Panc1 (cell line): ENCODE measurements at places on chromosomes 1 and 21. TPM values are rescaled to one million over a fixed set of nuclear protein-coding genes. Genes with fewer than 3 reads are reported as not detected.

- H3K4me3 ChIP-seq, result no peak overlapping the region
- H3K27me3 ChIP-seq, result no peaks in the 10 kb centered on the region
Observed at GRCh38 chr21:27725916-27726315, 759.0 kb upstream of the ADAMTS5 start.

DNA sequence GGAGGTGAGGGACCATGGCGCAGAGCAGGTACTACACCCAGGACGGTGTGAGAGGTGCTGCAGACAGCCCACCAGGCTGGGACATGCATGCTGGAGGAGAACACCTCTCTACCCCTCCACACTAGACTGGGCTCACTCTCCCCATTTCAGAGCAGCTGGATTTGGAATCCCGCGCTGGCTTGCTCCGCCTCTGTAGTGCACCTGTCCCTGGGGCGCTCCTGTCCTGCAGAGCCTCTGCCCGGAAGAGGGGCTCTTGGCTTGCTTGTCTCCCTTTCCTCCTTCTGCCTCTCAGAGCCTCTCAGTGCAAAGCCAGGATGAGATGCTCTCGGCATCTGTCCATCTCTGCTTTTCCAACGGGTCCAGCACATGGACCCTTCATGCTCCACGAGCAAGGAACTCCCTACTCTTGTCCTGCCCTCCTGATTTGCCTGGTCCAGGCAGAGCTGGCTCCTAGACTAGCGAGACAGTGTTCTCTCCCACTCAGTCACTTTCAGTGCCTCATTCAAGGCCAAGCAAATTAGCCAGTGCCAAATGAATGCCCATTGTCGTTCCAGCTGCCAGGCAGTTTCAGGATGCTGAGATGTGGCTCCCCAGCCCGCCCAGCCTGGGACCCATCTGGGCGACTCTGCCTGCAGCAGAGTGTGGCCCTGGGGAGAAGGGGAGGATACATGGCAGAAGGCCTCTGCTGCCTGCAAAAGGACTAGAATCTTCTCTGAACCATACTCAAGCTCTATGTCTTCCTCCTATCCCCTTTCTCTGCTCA, 33.7 kb downstream of the CDCA8 start:
- H3K36me3 ChIP-seq, result no peaks in the 10 kb centered on the region
- H3K4me3 ChIP-seq, result no peak overlapping the region
- no peak for DNase-seq
- no peaks in the 10 kb centered on the region for H3K27me3 ChIP-seq
- H3K27ac ChIP-seq, result no peak overlapping the region

DNA sequence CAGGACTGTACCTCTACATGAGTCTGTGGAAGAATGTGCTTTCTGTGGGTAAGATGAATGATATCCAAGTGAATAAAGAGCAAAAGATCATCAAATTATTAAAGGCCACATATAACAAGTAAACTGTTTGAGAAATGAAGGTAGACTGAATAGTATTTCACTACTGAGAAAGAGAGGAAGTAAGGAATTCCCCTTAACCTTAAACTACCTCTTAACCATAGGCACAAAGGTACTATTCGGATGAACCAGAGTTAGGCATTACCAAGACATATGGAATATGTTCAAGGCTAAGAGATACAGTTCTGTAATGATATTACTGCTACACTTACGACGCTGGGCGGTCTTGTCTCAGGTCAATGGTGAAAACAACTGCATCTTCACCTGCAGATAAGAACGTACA, 25.5 kb downstream of the DCAF8 start:
- H3K36me3 ChIP-seq, result peaks cover 36% of the 10 kb centered on the region
- no peak for DNase-seq
- no peak overlapping the region for H3K4me3 ChIP-seq

DNA sequence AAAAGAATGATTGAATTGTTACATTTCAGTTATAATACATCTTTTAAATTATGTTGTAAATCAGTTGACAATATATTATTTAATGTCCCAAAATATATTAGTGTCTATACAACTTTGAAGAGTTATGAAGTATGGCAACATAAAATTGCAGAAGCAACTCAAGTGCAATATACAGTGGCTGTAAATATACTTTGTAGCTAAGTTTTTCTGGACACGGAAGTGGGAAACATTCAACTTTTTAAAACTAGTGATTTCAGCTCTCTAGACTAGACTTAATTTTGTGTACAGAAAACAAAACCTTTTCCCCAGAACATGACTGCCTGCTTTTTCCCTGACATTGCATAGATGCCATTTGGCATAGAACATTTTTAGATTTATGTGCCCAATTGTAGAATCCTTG, 29.5 kb upstream of the ABCG1 start:
- no peaks in the 10 kb centered on the region for H3K36me3 ChIP-seq
- DNase-seq, result no peak
- no peaks in the 10 kb centered on the region for H3K4me1 ChIP-seq
- H3K4me3 ChIP-seq, result no peak overlapping the region
- no peaks in the 10 kb centered on the region for H3K27me3 ChIP-seq
- no peak overlapping the region for H3K27ac ChIP-seq

TYW3 gene
- 20.0 TPM for total RNA-seq

DNA sequence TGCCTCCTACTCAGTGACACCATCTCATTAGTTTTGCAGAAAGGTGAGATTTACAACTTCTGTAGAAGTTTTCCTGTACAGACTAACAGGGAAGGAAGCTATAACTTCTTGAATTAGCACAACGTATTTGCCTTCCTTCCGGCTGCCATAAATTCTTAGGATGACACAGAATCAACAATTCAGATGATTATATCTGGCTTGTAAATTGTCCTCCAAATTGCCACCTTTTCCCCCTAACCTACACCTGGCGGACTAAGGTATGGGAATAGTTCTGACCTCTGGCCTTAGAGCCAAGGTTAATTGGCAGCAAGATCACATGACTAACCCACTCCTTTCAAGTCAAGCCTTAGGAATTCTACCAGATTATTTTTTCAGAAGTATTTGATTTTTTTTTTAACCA, 284.3 kb downstream of the LMO4 start:
- no peaks in the 10 kb centered on the region for H3K27me3 ChIP-seq
- no peaks in the 10 kb centered on the region for H3K4me1 ChIP-seq
- no peaks in the 10 kb centered on the region for H3K36me3 ChIP-seq

OLFML2B gene
- total RNA-seq, result 1.5 TPM

KCNJ10 gene
- total RNA-seq, result 0.08 TPM
